ENCODE measurements at places on chromosomes 7 and 10.
A peak's percentile ranks its signal among the peaks of the same experiment; 100 is the strongest.

- H3K27ac ChIP-seq, result no peak overlapping the region
- no peaks in the 10 kb centered on the region for H3K36me3 ChIP-seq
- no peaks in the 10 kb centered on the region for H3K27me3 ChIP-seq
These were observed 62.9 kb downstream of the PTTG1IP2 start for GRCh38 chr7:90532231-90532929.

- peak; percentile 39 for DNase-seq
- no peaks in the 10 kb centered on the region for H3K27me3 ChIP-seq
- H3K4me1 ChIP-seq, result peaks cover 31% of the 10 kb centered on the region
- peak overlapping the region; percentile 97 for H3K27ac ChIP-seq
- H3K36me3 ChIP-seq, result no peaks in the 10 kb centered on the region
- H3K4me3 ChIP-seq, result no peak overlapping the region
These were observed 13.3 kb upstream of the DDIT4 start for GRCh38 chr10:72260239-72260975.

- H3K36me3 ChIP-seq, result no peaks in the 10 kb centered on the region
- H3K27ac ChIP-seq, result no peak overlapping the region
- peak; percentile 37 for DNase-seq
- no peak overlapping the region for H3K4me3 ChIP-seq
- H3K4me1 ChIP-seq, result no peaks in the 10 kb centered on the region
These were observed 208.7 kb upstream of the GLI3 start for GRCh38 chr7:42445691-42446090.

DNA sequence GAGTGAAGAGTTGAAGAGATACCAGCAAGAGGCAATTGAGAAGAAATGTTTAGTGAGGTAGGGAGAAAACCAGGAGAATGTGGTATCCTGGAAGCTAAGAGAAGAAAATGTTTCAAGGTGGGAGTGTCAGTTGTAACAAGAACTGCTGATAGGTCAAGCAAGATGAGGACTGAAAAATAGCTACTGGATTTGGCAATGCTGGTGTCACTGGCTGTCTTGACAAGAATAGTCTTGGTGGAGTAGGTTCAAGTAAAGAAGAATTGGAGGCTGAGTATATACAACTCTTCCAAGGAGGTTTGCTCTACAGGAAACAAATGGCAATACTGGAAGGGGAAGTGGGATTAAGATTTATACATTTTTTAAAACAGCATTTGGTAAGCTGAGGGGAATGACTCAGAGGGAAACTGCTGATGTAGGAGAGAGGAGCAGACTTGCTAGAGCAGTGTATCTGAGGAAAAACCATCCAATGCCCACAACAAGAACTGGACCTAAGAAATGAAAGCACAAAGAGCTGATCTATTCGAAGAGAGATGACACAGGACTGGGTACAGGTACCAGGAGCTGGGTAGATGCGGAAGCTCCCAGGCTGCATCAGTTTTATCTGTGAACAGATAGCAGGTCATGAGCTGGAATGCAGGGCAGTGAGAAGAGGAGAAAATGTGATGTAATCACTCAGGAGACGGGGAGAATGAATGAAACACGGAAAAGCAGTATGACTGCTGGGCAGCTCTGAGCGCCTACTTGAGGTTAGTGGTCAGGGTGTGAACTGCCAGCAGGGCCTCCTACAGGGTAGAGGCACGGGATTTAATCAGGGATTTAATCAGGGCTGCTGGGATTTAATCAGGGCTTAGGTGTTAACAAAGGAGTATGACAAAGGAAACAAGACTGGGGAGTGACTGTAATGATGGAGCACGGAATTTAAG lies 34.5 kb downstream of the FAM25A start:
- no peak overlapping the region for H3K4me3 ChIP-seq
- no peaks in the 10 kb centered on the region for H3K27me3 ChIP-seq
- H3K36me3 ChIP-seq, result peaks cover 27% of the 10 kb centered on the region

DNA sequence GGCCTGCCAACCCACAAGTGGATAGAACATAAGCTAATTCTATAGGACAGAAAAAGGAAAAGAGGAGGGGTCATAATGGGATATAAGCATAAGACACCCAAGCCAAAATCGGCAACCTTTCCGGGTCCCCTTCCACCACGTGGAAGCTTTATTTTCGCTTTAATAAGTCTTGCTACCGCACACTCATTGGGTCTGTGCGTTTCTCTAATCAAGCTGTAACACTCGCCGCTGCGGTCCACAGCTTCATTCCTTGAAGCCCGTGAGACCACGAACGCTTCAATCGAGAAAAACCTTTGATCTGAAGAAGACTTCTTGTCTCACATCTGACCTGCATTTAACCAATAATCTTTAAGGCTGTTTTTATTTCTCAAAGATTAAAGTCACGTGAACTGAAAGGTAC lies 35.8 kb upstream of the HECW1 start:
- H3K4me1 ChIP-seq, result no peaks in the 10 kb centered on the region
- H3K36me3 ChIP-seq, result peaks cover 1% of the 10 kb centered on the region
- no peak overlapping the region for H3K27ac ChIP-seq
- DNase-seq, result no peak
- no peak overlapping the region for H3K4me3 ChIP-seq
- no peaks in the 10 kb centered on the region for H3K27me3 ChIP-seq

- H3K4me3 ChIP-seq, result no peak overlapping the region
- peaks cover 14% of the 10 kb centered on the region for H3K36me3 ChIP-seq
- H3K27ac ChIP-seq, result no peak overlapping the region
- no peaks in the 10 kb centered on the region for H3K27me3 ChIP-seq
- DNase-seq, result no peak
These were observed 45.6 kb downstream of the PDSS1 start for GRCh38 chr10:26743091-26743490.

DNA sequence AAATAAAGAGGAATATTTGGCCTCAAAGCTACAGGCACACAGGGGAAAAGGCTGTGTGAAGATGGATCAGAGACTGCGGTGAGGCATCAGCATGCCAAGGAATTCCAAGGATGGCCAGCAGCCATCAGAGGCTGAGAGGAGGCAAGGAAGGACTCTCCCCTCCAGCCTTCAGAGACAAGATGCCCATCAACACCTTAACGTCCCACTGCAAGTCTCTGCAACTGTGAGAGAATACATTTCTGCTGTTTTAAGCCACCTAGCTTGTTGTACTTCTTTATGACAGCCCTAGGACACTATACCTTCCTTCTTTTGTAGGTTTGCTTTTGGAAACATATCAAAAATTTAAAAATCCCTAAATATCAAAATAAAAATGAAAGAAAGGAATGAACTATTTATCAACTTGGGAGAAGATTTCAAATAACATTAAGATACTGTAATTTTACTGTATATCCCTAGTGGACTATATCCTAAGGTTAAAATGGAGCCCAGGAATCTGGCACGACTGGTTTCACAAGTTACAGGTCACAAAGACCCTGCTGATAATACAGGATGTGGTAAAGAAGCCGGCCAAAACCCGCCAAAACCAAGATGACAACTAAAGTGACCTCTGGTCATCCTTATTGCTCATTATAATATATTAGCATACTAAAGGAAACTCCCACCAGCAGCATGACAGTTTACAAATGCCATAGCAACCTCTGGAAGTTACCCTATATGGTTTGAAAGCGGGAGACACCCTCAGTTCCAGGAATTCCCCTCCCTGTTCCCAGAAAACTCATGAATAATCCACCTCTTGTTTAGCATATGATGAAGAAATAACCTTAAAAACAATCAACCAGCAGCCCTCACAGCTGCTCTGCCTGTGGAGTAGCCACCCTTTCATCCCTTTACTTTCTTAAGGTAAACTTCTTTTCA lies 185.2 kb downstream of the AVL9 start:
- peak overlapping the region; percentile 91 for H3K27ac ChIP-seq
- H3K36me3 ChIP-seq, result peaks cover 3% of the 10 kb centered on the region
- DNase-seq, result peak; percentile 95
- no peak overlapping the region for H3K4me3 ChIP-seq
- peaks cover 9% of the 10 kb centered on the region for H3K4me1 ChIP-seq
